ENCODE measurements at places on chromosomes 7 and 10.

DNA sequence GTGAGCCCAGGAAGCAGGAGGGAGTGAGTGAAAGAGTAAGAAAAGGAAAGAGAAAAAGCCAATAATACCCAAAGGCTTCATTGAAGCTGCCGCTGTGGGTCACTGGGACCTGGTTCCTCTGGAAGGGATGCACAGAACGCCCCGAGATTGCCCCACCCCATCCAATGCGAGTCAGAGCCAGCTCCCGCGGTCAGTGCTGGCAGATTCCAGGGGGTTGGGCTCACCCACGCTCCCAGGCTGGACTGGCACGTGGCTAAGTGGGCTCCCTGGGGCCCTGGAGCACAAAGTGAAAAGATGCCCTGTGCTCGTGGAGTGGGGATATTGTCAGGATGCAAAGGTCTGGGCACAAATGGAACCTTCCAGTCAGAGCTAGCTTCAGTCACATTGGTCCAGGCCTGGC is 117.0 kb downstream of the OAT start:
- no peak for DNase-seq

DNA sequence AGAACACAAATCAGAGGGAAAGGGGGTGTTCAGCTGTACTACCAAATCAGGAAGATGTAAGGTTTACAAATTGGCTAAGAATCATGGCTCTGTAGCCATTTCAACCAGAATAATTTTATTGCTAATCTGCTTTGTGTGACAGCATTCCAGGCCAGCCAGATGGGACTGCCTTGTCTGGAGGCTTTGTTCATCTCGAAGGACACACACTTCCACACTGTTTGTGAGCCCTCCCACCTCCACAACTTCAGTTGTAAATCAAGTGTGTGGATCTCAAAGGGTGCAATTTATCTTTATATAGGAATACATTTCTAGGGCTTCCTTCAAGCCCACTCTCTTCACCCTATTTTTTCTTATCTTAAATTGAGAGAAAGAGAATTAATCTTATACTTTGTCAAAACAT is 6.9 kb upstream of the OIT3 start:
- DNase-seq = no peak

- no peak for DNase-seq
These were observed 44.0 kb downstream of the INPP5F start for GRCh38 chr10:119769886-119770285.

- DNase-seq = no peak
These were observed 1.3 kb upstream of the BLOC1S2 start for GRCh38 chr10:100287756-100288155.

DNA sequence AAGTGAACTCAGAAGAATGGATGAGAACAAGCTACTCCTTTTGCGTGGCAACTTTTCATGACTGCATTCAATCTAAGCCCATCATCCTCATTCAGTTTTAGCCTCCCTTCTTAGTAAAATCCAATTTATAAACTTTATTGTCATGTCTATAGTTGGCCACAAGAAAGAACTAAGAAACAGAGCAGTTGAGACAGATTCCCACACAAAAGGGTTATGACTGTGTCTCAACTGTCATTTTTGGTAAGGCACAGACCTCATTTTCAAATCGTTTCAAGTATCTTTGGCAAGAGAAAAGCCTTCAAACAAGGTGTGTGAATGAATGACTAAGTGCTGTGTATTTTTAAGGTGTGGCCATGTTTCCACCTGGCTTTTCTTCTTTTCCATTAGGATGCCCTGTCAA is 84.2 kb upstream of the CREB5 start:
- no peak for DNase-seq

DNA sequence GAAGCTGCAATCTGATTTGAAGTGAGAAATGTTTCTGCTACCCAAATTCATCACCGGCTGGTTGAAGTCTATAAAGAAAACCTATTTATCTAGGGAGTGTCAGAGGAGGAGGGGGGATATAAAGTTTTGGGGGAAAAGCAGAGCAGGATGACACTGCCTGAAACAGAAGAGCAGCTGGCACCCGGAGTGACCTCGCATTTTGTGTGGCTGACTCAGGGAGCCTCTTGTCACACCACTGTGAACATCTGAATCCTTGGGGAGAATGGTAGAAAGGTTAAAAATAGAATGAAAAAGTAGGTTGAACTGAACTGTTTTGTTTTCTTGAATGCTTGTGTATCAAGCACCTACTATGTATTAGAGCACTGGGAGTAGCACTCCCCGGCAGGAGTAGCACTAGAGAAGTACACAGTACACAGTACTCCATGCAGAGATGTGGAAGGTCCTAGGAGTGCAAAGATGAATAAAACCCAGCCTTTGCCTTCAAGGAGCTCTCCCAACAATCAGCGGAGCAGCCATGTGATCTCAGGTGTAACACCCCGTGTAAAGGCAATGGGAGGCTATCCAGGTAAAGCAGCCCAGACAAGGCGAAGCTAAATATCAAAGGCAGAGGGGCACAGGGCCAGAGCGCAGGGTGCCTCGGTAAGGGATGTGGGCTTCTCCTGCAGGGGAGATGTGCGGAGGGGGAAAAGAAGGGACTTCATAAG is 13.5 kb downstream of the CRTAC1 start:
- no peak for DNase-seq

DNA sequence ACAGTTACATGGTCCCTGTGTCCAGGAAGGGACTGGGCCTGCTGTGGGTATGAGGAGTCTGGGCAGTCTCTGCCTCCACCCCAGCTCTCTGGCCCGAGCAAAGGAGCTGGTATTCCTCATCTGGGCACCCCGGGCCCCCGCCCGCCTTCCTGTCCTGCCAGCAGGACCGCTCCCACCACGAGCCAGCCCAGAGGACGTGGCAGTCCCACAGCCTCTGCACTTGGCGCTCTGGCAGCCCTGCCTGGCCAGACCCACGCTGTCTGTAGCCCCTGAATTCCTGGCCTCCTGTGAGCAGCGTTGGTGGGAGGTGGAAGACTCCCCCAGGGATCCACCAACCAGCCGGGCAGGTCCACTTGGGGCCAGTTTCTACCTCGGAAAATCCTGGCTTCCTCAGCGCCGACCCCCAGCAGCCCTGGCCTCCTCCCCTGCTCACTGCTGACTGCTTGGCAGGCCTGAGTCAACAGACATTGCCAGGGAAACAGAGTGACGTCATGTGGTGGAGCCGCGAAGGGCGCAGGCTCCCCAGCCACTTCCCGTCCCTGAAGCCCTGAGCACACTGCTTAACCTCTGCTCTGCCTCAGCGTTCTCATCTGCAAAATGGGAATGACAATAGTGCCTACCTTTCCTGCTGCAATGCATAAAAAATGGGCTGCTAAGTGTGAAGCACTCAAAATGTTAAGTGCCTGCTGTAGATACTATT is 21.6 kb upstream of the LIMK1 start:
- peak; percentile 66 for DNase-seq

DNA sequence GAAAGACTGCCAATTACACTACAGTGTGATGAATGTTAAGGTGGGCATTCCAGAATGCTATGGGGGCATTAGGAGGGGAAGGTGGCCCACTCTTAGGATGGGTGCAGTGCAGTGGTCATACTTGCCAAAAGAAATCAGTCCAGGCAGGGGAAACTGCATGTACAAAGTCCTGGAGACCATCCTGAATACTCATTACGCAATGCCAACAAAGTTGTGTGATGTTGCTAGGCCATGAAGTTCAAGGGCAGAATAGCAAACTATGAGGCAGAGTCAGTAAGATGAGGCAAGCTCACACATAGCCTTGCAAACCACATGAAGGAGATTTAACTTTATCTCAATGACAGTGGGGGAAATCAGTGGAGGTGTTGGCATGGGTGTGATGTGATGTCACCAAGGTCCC is 49.8 kb upstream of the SLC35B4 start:
- no peak for DNase-seq

- no peak for DNase-seq
These were observed 519.1 kb upstream of the IGFBP3 start for GRCh38 chr7:46440186-46440585.

GRCh38 chr7:18860221-18860620 is 257.2 kb downstream of the TWIST1 start:
- no peak for DNase-seq

GRCh38 chr10:98030991-98031431 is 590 bp upstream of the CRTAC1 start:
- no peak for DNase-seq

GRCh38 chr10:113788604-113789083 is 37.2 kb downstream of the PLEKHS1 start:
- DNase-seq = no peak

GRCh38 chr7:116316838-116317628 is 106.7 kb downstream of the TES start:
- DNase-seq = no peak

- DNase-seq = no peak
These were observed 175.0 kb downstream of the REEP3 start for GRCh38 chr10:63696205-63696604.

DNA sequence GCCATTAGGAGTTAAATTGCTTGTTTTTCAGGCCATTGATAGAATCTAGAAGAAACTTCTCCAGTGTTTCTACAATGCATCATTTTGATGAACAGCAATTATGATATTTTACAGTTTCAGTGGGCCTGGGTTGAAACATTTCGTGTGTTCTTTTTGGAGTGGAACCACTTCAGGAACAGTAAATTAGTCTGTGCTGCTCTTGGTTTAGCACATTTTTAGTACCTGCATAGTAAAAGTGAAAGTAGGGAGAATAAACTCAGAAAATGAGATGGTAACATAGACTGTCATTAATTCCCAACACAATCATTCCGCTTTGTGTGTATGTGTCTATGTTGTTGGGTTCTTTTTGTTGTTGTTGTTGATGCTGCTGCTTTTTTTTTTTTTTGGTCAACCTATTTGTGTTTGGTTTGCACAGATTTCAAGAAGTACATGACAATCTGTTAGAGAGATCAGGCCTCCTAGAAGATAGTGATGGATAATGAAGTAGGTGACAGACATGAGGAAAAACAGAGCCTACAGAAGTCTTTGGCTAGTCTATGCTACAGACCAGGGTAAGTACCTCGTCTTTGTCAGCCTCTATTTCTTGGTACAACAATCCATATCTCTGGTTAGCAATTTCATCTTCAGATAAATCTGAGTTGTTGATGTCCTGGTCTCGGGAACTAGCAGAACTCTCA is 154.0 kb upstream of the TARP start:
- DNase-seq = no peak

DNA sequence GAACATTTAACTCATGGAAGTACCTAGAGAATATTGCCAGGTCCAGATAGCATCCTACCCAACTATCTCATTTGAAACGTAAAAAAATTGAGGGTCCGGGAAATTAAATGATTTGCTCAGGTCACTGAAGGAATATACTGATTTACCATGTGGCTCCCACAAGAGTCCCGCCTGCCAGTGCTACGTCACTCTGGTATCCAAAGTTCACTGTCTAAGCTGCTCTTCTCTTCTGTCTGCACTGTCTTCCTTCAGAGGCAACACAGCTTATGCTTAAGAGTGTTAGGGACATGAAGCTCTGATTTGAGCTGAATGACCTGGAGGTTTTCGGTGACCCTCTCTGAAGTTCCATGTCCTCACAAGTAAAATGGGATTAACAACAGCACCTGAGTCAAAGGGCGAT is 114.6 kb downstream of the PDE1C start:
- DNase-seq = no peak

- no peak for DNase-seq
These were observed 299.9 kb upstream of the LRRN3 start for GRCh38 chr7:110790992-110791391.

DNA sequence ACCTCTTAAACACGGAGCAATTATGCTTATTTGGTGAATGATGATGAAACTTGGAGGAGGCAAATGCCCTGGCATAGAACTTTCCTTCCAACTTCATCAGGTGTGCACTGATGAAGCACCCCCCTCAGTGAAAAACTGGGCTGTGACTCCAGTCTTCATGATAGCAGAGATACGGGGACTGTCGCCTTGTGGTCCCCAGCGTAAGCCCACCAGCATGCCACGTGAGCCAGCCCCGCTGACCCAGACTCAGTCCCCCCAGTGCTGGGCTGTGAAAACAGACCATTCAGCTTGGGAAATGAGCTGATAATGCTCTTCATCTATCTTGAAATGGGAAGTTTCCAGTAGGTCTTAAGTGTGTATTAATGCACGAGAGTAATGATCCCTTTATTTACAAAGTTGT is 177.0 kb downstream of the SNX10 start:
- DNase-seq = no peak

- no peak for DNase-seq
These were observed 1.6 kb upstream of the GTF2I start for GRCh38 chr7:74655768-74656440.

Measured in effector memory CD4-positive, alpha-beta T cell (primary cell).